Renal cortex interstitium (tissue), 15 donors: ENCODE measurements at places on chromosomes 5 and 9. TPM values are rescaled to one million over a fixed set of nuclear protein-coding genes. Genes with fewer than 3 reads are reported as not detected.

- DNase-seq = no peak
Measured at GRCh38 chr5:81428446-81428845, 34.5 kb upstream of the ACOT12 start.

PCDHGA11 gene
- polyA plus RNA-seq = 5.2 TPM

GABRA1 gene
- polyA plus RNA-seq = not detected

CER1 gene
- polyA plus RNA-seq = 0.89 TPM

- no peak for DNase-seq
Measured at GRCh38 chr5:12217039-12217438, 312.8 kb upstream of the CTNND2 start.

DNA sequence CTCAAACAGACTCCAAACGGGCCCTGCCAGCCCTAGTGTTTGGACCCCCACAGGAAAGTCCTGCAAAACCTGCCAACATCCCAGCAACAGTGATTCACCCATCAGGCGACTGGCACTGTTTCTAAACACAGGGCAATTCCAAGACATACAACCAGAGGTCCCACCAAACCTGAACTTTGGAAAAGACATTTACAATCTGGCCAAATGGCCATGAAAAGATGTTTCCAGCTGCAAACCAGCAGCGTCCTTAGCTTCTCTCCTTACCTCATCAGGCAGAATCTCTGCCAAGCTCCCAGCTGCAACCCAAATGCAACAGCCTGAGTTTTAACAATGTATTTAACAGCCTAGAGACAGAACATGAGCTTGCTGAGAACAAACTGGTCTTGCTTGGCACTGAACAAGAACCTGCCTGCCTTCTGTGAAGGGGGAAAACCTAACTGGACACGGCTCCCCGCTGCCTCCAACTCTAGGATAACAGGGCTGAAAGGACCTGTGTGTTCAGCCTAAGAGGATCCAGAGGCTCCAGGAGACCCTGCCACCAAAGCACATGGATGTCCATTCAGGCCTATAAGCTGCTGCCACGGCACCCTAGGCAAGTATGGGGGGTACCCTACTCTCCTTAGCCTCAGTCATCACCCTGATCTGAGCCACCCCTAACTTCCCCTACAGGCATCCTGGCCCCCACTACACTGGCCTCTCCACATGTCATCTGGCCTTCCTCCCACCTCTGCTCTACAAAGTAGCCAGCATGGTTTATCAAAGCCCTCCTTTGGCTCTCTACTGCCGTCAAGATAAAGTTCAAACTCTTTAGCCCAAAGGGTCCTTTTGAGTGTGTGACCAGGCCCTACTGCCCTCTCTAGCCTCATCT is 5.6 kb downstream of the P4HA2 start:
- no peak for DNase-seq

CDC20B gene
- polyA plus RNA-seq = 0.59 TPM

SIGMAR1 gene
- 43.9 TPM for polyA plus RNA-seq

DNA sequence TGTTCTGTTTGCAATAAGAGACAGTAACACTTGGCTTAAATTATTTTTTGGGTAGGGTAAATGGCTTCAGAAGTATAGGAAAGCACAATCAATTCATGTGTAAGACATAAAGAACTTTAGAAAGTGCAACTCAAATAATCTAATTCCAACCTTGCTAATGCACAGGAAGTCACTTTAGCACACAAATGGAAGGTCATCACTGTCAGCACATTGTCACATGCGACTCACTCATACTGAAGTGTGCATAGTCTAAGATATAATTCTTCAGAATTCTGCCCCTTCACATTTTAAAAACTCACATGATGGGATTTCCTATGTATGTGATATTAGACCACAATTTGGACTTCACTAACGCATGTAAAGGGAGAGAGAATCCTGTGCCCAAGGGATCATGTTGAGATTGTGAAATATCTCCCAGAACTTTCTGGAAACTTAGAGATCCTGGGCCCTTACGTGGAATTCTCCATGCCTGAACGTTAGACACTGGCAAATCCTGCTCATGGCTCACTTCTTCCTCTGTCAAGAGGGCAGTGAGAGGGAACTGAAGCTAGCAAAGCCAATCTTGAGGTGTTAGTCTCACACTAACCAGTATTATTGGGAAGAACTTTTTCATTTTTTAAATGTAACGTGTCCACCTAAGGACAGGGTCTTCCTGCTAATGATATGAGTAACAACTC is 403.2 kb upstream of the PTGER4 start:
- no peak for DNase-seq

GPR21 gene
- 0.32 TPM for polyA plus RNA-seq

DNA sequence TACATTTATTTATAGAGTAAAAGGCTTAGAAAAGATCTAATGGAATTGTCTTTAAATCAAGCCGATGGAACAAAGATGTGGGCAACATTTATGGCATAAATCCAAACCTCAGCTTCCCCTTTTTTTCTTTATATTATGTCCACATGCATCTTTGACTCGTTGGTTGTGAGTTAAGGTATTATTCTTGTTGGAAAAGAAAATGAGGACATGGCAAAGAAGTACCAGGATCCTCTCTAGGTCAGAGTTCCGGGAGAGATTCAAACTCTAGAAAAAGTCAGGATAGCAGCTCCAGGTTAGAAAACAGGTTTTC is 508 bp upstream of the NME5 start:
- DNase-seq = no peak

DNA sequence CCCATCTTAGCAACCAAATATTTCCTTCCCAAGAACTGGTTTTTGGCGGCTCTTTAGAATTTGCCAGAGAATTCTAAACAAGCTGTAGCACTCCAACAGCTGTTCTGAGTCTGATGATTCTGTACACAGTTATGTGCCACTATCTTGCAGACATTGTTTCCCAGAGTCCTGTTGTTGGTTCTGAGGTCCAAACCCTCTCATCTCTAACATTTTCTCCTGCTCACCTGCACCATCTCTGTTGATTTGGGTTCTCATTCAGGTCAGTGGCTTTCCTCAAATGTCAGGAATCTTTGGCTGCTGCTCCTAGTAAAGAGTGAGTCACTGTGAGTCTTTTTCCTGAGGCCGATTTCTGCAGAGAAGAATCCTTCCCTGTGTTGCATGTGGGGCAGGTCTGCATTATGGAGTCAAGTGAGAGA is 50.0 kb downstream of the CAMSAP1 start:
- no peak for DNase-seq

GRCh38 chr5:5046680-5047502 is 93.2 kb upstream of the ADAMTS16 start:
- no peak for DNase-seq

GRCh38 chr9:8917956-8918739 is 1118.6 kb upstream of the DMAC1 start:
- DNase-seq = no peak

EQTN gene
- polyA plus RNA-seq = 0.24 TPM

GRM6 gene
- polyA plus RNA-seq = 1.0 TPM

PCDHB12 gene
- polyA plus RNA-seq = 4.6 TPM

DNA sequence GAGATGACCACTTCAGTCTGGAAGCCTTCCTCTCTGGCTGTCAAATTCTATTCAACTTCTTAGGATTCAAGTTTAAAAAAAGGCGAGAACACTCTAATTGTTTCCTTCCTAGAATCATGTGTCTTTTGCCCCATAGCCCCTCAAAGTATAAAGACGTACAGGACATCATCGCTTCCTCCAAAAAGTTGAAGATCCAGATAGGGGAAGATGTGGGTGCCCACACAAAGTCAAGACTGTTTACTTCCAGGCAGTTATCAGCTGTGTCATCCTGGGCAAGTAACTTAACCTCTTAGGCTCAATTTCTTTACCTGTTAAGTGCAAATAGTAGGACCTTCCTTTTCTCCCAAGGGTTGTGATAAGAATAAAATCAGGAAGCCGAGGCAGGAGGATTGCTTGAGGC is 40.1 kb downstream of the PPARGC1B start:
- DNase-seq = no peak

DNA sequence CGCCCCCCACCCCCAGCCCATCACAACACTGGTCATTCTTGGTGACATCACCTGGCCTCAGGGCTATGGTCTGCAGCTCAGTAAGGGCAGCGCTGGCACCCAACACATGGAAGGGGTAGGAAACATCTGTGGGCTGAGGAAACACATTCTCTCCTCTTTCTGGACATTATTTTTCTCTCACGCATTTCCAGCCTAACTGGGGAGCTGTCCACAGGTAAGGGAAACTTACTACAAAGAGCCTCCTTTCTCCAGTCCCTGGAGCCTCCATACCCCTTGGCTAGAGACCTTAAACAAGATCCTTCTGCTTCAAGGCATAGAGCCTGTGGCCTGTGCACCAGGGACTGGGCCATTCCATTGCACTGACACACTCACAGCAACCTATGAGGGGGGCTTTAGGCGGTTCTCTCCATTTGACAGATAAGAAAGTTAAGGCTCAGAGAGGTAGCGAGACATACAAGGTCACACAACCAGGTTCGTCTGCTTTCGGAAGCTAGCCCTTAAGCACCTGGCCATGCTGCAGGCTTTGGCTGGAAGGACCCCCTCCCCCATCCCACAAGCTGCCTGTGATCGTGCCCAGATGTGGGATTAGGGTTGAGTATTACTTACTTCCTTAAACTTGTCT is 40.7 kb downstream of the CXXC5 start:
- DNase-seq = no peak

SCGB3A2 gene
- polyA plus RNA-seq = 0.41 TPM

NSUN2 gene
- polyA plus RNA-seq = 51.1 TPM

ARL14EPL gene
- polyA plus RNA-seq = not detected

DNA sequence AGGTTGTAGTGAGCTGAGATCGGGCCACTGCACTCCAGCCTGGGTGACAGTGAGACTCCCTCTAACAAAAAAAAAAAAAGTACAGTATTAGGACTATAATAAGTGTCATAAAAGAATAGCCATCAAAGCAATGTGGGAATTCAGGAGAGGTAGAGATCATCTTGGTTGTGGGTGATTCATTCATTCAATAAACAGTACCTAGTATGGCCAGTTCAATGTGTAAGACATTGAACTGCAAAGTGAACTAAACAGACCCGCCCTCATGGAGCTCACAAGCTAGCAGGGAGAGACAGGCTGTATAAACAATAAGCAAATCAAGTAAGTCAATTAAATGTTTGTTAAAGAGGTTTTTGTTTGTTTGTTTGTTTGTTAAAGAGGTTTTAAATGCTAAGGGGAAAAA is 146.1 kb upstream of the RANBP3L start:
- no peak for DNase-seq

ZDHHC21 gene
- polyA plus RNA-seq = 27.4 TPM

- no peak for DNase-seq
Measured at GRCh38 chr5:55600497-55601203, 65.9 kb upstream of the PLPP1 start.

DNA sequence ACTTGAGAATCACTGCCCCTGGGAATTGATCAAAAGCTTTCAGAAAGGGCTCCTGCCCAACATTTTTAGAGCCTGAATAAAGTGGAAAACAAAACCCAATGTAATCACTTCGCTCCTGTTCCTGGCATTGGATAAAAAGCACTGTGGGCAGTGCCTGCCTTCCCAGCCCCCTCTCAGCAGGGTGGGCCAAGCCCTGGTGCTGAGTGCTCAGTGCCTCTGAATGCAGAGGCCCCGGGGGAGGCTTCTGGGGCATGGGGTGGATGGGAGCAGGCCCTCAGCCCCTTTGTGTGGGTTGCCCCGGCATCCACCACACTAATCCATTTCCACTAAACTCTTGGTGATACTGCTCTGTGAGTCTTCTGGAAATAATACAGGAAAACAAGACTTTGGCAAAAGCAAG is 55.6 kb downstream of the CFAP90 start:
- no peak for DNase-seq

- DNase-seq = no peak
Measured at GRCh38 chr9:20373263-20373662, 249.0 kb downstream of the MLLT3 start.

GLDC gene
- 21.4 TPM for polyA plus RNA-seq

DNA sequence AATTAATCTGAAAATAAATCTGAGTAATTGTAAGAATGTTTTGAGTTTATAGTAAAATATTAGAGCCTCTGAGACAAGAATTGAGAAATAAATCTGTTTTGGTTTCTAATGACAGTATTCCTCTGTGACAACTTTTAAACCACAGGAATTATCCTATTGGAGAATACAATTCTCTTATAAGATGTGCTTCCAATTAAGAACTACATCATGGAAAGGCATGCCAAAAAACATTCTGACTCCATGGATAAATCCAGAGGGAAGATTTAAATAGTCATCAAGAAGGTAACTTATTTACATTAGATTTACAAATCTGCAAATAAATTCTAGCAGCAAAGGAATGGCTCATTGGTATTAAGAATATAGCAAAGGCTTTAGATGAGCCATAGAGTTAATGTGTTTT is 178.3 kb upstream of the ACOT12 start:
- no peak for DNase-seq

GRCh38 chr9:124710766-124711165 is 60.3 kb downstream of the NR6A1 start:
- no peak for DNase-seq

TRIM14 gene
- polyA plus RNA-seq = 5.9 TPM

CCL21 gene
- polyA plus RNA-seq = 33.3 TPM

PCDHGA6 gene
- 7.2 TPM for polyA plus RNA-seq

DNA sequence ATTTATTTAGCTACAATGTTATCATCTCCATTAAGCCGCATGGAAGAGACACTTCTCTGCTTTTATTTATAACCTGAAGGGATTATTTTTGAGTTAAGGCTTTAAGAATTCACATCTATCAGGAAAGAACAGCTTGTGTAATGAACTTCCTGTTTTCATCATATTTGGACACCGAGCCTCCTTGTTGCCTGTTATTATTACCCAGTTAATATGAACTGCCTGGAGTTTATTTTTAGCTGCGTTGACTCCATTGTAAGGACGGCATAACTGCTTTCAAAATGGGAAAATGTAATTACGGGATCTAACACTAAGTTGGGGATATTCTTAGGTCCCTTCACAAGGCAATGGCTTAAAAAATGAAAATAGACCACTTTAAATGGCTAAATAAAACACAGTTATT is 89.0 kb upstream of the NR4A3 start:
- no peak for DNase-seq

DMGDH gene
- polyA plus RNA-seq = 19.5 TPM

GRCh38 chr9:86764671-86765343 is 182.5 kb downstream of the GAS1 start:
- no peak for DNase-seq

DNA sequence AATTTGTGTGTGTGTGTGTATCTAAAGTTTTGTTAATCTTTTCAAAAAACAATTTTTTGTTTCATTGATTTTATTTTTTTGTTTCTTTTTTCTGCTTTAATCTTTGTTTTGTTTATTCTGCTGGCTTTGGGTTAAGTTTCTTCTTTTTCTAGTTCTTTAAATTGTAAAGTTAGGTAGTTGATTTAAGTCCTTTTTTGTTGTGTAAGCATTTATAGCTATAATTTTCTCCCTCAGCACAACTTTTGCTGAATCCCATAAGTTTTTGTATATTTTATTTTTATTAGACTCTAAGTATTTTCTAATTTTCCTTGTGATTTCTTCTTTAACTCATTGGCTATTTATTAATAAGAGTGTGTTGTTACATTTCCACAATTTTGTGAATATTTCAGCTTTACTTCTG is 34.9 kb downstream of the GABRA6 start:
- no peak for DNase-seq

DNA sequence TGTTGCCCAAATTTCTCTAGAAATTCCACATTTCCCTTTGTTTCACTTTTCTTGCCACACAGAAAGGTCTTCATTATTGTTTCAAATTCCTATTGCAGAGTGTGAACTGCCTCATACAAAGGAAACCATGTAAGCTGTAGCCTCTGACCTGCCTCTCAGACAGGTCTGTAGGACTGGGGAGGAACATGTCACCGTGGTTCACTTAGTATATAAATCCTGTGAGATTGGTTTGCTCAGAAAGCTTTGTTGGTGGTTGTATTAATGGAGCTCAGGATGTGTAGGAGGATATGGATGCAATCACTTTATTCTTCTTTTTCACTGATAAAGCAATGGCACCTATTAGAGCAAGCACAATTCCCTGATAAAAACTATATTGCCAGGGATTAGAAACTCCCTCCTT is 4.2 kb downstream of the SGCD start:
- DNase-seq = no peak
